ENCODE measurements at places on chromosomes 6 and 20.

DNA sequence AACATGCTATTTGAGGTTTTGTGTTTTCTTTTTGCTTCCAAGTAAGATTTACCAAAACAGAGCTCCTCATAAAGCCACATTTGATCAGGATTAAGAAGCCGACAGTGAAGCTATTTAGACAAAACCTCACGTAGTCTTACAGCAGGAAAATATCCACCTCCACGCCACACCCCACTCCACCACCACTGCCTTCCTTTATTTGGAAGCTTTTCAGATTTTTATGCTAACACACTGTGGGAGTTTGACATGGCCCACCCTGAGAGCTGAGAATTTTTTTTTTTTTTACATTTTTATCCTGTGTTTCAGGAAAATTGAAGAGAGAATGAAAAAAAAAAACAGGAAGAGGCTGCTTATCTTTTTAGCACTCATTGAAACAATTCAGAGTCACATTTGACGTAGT, 104.8 kb upstream of the MC3R start:
- no peaks in the 10 kb centered on the region for H3K27me3 ChIP-seq
- no peak overlapping the region for H3K4me3 ChIP-seq
- DNase-seq = no peak
- no peak overlapping the region for H3K27ac ChIP-seq

DNA sequence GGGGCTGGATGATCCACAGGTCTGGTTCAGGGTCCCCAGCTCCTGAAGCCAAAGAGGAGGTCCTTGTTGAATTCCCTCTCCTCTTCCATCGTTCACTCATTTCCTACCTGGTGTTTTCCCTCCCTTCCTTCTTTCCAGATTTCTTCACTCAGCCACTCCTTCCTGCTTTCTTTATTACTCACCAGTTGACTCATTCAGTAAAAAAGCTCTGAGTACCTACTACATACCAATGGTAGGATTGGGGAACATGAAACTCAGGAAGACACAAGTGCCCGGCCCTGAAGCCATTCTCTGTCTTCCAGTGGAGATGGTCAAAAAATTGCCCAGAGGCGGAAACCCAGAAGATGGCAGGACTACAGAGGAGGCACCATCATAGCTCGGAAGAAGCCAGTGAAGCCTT, 11.9 kb upstream of the NSFL1C start:
- no peaks in the 10 kb centered on the region for H3K27me3 ChIP-seq
- no peak overlapping the region for H3K4me3 ChIP-seq
- H3K4me1 ChIP-seq = peaks cover 20% of the 10 kb centered on the region
- peaks cover 49% of the 10 kb centered on the region for H3K36me3 ChIP-seq

DNA sequence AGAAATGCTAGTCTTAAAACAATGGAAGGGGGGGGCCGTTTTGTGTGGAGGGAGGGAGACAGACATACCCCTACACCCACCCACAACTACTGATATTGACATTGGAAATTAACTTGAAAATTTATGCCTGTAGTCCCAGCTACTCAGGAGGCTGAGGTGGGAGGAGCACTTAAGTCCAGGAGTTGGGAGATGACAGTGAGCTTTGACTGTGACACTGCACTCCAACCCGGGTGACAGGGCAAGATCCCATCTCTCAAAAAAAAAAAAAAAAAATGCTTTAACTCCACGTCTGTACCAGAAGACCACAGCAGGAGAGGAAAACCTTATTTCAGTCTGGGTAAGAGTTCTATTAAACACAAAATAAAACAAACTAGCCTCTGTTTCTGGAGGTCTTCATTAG, 2.2 kb downstream of the TBC1D20 start:
- H3K4me3 ChIP-seq = no peak overlapping the region
- H3K4me1 ChIP-seq = peaks cover 45% of the 10 kb centered on the region
- no peak for DNase-seq

GRCh38 chr6:94510877-94511276, 1066.5 kb upstream of the MANEA start:
- H3K27ac ChIP-seq = no peak overlapping the region
- H3K4me3 ChIP-seq = no peak overlapping the region
- peak; percentile 37 for DNase-seq
- H3K36me3 ChIP-seq = no peaks in the 10 kb centered on the region
- no peaks in the 10 kb centered on the region for H3K27me3 ChIP-seq

DNA sequence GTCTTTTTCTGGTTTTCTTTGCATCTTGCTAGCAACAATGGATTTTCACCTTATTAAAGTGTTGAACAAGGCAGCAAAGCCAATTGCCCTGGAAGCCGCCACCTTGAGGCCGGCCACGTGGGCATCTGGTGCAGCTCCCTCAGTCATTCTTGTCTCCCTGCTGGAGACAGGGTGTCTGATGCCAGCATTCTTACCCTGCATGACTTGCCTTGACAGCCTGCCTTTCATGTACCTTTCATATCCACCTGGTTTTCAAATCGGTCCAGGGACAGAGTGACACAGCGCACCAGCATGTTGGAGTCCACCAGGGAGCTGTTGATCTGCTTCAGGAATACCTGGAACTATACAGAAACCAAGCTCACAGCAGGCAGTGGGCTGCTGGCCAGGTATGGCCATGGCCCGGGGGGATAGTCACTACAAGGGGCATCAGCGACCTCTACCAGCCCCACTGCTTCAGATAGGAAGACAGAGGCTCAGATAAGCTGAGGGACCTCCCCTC, 49.8 kb downstream of the MYH7B start:
- H3K4me1 ChIP-seq = no peaks in the 10 kb centered on the region
- no peaks in the 10 kb centered on the region for H3K27me3 ChIP-seq
- H3K36me3 ChIP-seq = peaks cover 100% of the 10 kb centered on the region
- H3K4me3 ChIP-seq = no peak overlapping the region
- DNase-seq = peak; percentile 46

GRCh38 chr6:157569543-157569942, 188.6 kb downstream of the ZDHHC14 start:
- H3K4me1 ChIP-seq = no peaks in the 10 kb centered on the region
- no peak overlapping the region for H3K27ac ChIP-seq
- H3K4me3 ChIP-seq = no peak overlapping the region
- H3K27me3 ChIP-seq = no peaks in the 10 kb centered on the region
- H3K36me3 ChIP-seq = no peaks in the 10 kb centered on the region
- DNase-seq = no peak

DNA sequence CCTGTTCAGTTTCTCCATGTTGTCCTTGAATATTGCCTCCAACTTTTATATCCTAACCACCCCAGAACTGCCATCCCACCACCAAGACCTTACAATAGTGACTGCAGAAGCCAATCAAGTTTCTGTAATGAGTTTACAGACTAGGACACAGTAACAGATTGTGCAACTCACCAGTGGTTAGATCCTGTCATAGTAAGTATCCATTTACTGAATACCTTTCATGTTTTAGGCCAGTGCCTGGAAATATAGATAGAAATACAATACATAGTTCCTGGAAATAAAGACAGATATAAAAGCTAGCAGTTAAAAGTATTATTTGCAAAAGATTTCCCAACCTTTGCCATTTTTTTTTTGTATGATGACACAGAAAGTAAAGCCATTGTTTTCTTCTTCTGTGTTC, 471.8 kb upstream of the BTBD3 start:
- no peak for DNase-seq
- no peaks in the 10 kb centered on the region for H3K36me3 ChIP-seq
- no peak overlapping the region for H3K4me3 ChIP-seq
- no peak overlapping the region for H3K27ac ChIP-seq
- no peaks in the 10 kb centered on the region for H3K4me1 ChIP-seq

GRCh38 chr6:2528156-2528555, 222.6 kb downstream of the MYLK4 start:
- no peaks in the 10 kb centered on the region for H3K36me3 ChIP-seq
- no peak overlapping the region for H3K4me3 ChIP-seq
- H3K4me1 ChIP-seq = peaks cover 2% of the 10 kb centered on the region

GRCh38 chr20:37366743-37367142, 20.8 kb downstream of the SRC start:
- H3K36me3 ChIP-seq = no peaks in the 10 kb centered on the region
- H3K27ac ChIP-seq = no peak overlapping the region
- no peak for DNase-seq
- no peaks in the 10 kb centered on the region for H3K27me3 ChIP-seq
- H3K4me1 ChIP-seq = peaks cover 18% of the 10 kb centered on the region

DNA sequence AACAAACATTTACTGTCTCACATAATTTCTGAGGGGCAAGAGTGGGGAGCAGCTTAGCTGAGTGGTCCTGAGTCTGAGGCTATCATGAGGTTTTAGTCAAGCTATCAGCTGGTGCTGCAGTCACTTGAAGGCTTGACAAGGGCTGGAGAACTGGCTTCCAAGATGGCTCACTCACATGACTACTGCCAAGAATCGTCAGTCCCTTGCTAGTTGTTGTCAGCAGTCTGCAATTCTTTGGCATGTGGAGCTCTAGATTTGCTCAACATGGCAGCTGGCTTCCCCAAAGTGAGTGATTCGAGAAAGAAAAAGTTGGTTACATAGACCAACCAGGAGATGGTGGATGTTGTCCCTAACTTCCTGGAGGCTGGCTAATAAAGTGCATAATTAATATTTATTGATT, 2.8 kb upstream of the LRRC1 start:
- H3K27me3 ChIP-seq = peaks cover 29% of the 10 kb centered on the region
- no peak overlapping the region for H3K4me3 ChIP-seq
- DNase-seq = no peak
- H3K4me1 ChIP-seq = peaks cover 10% of the 10 kb centered on the region

- no peak for DNase-seq
- peaks cover 14% of the 10 kb centered on the region for H3K36me3 ChIP-seq
- peaks cover 13% of the 10 kb centered on the region for H3K4me1 ChIP-seq
- H3K27me3 ChIP-seq = no peaks in the 10 kb centered on the region
- no peak overlapping the region for H3K27ac ChIP-seq
- no peak overlapping the region for H3K4me3 ChIP-seq
These were observed 3.7 kb downstream of the TGM2 start for GRCh38 chr20:38161412-38161774.

GRCh38 chr6:112865131-112865530, 518.0 kb downstream of the RFPL4B start:
- no peaks in the 10 kb centered on the region for H3K36me3 ChIP-seq
- no peaks in the 10 kb centered on the region for H3K27me3 ChIP-seq
- H3K27ac ChIP-seq = no peak overlapping the region
- DNase-seq = no peak
- H3K4me1 ChIP-seq = no peaks in the 10 kb centered on the region

DNA sequence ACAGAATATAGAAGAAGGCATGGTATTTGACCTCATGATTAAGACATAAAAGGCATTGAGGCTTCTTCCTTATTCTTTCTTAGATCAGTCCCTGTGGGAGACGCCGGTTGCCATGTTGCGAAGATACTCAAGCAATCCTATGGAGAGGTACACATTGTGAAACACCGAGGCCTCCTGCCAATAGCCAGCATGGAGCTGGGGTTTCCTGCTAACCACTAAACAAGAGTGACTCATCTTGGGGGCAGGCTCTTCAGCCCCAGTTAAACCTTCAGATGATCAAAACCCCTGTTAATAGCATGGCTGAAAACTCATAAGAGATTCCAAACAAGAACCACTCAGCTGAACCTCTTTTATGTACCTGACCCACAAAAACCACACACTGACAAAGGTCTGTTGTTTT, 478.8 kb downstream of the CD83 start:
- no peaks in the 10 kb centered on the region for H3K36me3 ChIP-seq
- DNase-seq = no peak
- H3K4me3 ChIP-seq = no peak overlapping the region
- H3K27me3 ChIP-seq = no peaks in the 10 kb centered on the region

- DNase-seq = no peak
- no peaks in the 10 kb centered on the region for H3K27me3 ChIP-seq
- H3K4me3 ChIP-seq = no peak overlapping the region
These were observed 305.4 kb downstream of the KHDRBS2 start for GRCh38 chr6:61980622-61981021.

- H3K27ac ChIP-seq = no peak overlapping the region
- DNase-seq = no peak
- H3K4me3 ChIP-seq = no peak overlapping the region
These were observed 164.1 kb downstream of the FRK start for GRCh38 chr6:115896538-115897129.

DNA sequence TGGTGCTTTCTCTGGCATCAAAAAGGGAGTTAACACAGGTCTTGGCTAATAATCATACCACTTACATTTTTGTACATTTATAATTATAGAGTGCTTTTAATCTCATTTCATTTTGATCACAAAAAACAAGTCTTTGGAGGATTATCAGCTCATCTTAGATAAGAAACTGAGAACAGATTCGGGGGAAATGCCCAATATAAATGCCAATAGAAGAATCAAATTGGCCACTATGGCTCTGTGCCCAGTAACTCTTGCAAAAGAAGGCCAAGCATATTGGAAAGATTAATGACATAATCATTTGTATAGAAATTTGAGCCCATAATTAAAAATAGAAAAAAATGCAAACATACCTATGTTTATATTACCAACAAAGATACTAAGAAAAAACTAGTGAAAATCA, 42.5 kb downstream of the IPCEF1 start:
- peaks cover 5% of the 10 kb centered on the region for H3K4me1 ChIP-seq
- no peaks in the 10 kb centered on the region for H3K27me3 ChIP-seq
- no peak overlapping the region for H3K4me3 ChIP-seq
- no peak for DNase-seq
- H3K27ac ChIP-seq = no peak overlapping the region
- H3K36me3 ChIP-seq = no peaks in the 10 kb centered on the region

DNA sequence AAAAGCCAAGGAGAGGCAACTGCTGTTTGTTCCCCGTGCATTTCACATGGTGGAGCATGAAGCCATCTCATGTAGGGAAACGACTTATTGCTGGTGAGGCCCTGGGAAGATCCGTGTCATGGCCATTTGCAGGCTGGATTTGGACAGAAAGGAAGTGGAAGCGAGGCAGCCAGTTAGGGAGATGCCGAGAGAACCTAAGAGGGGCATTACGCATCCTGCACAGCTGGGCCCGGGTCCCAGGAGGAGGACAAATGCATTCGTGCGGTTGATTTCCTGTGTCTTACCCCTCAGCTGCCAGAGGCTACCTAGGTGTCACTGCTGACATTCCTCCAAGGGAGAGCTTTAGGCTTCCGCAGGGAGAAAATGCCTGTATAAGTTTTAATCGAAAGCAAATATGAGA, 316.2 kb upstream of the CDYL start:
- no peak overlapping the region for H3K27ac ChIP-seq
- H3K36me3 ChIP-seq = no peaks in the 10 kb centered on the region
- no peak for DNase-seq
- no peak overlapping the region for H3K4me3 ChIP-seq

DNA sequence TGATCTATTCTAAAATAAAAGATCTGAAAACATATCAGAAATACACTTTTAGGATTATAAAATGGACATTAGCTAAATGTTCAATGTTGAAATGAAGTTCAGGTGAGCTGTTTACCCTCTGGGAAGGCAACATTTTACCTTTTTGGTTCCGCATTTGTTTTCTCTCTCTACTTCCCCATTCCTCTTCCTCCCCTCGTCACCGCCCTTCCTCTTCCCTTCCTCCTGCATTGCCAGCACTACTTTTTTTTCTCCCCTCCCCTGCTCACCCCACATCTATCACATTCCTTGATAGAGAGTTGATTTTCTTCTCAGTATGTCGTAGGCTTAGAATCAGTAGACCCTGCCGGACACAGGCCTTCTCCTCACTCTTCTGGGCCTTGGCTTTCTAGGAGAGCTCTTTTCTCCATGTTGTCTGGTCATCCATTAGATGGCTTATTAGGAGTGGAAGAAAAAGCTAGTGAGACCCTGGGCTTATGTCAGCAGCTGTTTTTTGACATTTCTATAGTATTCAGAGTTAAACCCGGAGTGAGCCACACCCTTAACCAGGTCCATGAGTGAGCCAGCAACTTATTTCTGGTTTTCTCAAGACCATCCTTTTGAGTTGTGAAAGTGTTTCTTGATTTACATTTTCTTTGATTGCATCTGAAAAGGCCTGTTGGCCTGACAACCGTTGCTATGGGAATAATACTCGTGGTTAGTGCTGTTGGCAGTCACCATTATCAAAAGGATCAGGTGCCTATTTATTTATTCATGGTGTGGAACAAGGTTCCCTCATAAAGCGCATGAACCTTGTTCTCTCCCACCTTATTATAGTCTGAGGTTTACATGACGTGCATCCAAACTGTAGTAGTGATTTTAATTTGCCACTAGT, 90.9 kb downstream of the DTD1 start:
- H3K4me3 ChIP-seq = no peak overlapping the region
- peak overlapping the region; percentile 10 for H3K27ac ChIP-seq
- DNase-seq = no peak
- H3K4me1 ChIP-seq = no peaks in the 10 kb centered on the region

Measured in left lung (tissue), 14 donors.